CD4-positive, alpha-beta memory T cell (primary cell): ENCODE measurements at places on chromosomes 7 and 10. TPM values are rescaled to one million over a fixed set of nuclear protein-coding genes. Genes with fewer than 3 reads are reported as not detected.

GRCh38 chr10:43906490-43906889, 257.8 kb upstream of the ZNF32 start:
- no peak overlapping the region for H3K27ac ChIP-seq
- no peaks in the 10 kb centered on the region for H3K4me1 ChIP-seq
- no peak for DNase-seq
- H3K36me3 ChIP-seq, result no peaks in the 10 kb centered on the region

GRCh38 chr7:82704121-82704520, 260.5 kb upstream of the CACNA2D1 start:
- H3K4me1 ChIP-seq, result no peaks in the 10 kb centered on the region
- H3K27ac ChIP-seq, result no peak overlapping the region
- H3K36me3 ChIP-seq, result no peaks in the 10 kb centered on the region
- no peaks in the 10 kb centered on the region for H3K27me3 ChIP-seq
- H3K4me3 ChIP-seq, result no peak overlapping the region

DNA sequence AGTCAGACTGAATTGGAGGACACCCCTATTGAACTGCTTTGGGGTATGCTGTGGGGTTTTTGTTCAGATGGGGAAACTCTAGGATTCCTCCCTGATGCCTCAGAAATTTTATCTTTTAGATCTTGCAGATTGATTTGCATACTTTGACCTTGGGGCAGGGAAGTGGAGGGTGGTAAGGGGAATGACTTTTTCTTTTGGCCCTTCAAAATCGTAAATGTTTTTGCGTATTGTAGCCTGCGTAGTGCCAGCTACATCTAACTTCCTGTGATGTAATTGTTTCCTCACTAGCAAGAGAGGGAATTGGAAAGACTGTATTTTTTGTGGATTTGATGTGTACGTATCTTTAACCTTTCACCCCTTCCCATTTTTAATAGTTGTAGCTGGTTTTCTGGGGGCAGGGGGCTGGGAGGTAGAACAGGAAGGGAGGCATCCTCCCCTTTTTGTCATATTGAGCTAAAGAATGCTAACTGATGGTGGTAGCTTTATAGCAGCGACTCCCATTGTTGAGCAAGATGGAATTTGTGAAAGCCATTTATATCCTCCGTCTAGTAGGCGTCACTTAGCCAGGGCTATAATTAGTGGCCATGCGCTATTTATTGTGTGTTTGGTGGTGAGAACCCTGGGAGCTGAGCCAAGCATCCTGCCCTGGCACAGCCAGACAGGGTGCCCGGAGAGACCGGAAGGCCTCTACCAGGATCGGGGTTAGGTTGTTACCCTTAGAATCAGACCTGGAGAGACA, 11.3 kb downstream of the DUSP5 start:
- no peak overlapping the region for H3K27ac ChIP-seq
- peaks cover 59% of the 10 kb centered on the region for H3K36me3 ChIP-seq
- no peaks in the 10 kb centered on the region for H3K27me3 ChIP-seq
- DNase-seq, result no peak
- no peak overlapping the region for H3K4me3 ChIP-seq

GRCh38 chr10:117638200-117638599, 95.7 kb downstream of the EMX2 start:
- H3K36me3 ChIP-seq, result no peaks in the 10 kb centered on the region
- H3K27me3 ChIP-seq, result no peaks in the 10 kb centered on the region
- DNase-seq, result no peak
- H3K4me3 ChIP-seq, result no peak overlapping the region
- H3K27ac ChIP-seq, result no peak overlapping the region

- H3K4me3 ChIP-seq, result no peak overlapping the region
- no peak overlapping the region for H3K27ac ChIP-seq
- no peaks in the 10 kb centered on the region for H3K4me1 ChIP-seq
- peaks cover 3% of the 10 kb centered on the region for H3K27me3 ChIP-seq
Measured at GRCh38 chr10:23203369-23204325, 11.5 kb downstream of the PTF1A start.

The CFAP43 gene
- total RNA-seq, result not detected

The SPDYE2B gene
- not detected for total RNA-seq

DNA sequence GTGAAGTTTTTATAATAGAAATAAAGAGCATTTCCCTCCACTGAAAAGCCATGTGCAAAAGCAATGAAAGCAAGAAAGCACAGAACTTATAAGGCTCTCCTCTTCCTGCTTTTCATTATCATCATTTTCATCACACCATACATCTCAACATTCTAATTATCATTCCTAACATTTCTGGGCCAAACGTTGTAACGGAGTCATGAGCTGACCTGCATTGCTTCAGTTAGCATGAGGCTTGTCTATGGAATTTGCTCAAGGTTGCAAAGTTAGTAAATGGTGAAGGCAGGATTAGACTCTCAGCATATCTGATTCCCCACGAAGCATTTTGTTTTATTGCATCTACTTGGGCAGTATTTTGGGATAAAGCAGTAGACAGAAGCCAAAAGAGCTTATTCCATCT, 11.4 kb downstream of the SCIN start:
- H3K4me3 ChIP-seq, result no peak overlapping the region
- H3K27me3 ChIP-seq, result no peaks in the 10 kb centered on the region
- no peaks in the 10 kb centered on the region for H3K4me1 ChIP-seq
- no peak overlapping the region for H3K27ac ChIP-seq

GRCh38 chr10:43943119-43943817, 294.6 kb upstream of the ZNF32 start:
- no peak for DNase-seq
- H3K4me1 ChIP-seq, result no peaks in the 10 kb centered on the region
- no peak overlapping the region for H3K4me3 ChIP-seq
- no peak overlapping the region for H3K27ac ChIP-seq
- no peaks in the 10 kb centered on the region for H3K36me3 ChIP-seq

DNA sequence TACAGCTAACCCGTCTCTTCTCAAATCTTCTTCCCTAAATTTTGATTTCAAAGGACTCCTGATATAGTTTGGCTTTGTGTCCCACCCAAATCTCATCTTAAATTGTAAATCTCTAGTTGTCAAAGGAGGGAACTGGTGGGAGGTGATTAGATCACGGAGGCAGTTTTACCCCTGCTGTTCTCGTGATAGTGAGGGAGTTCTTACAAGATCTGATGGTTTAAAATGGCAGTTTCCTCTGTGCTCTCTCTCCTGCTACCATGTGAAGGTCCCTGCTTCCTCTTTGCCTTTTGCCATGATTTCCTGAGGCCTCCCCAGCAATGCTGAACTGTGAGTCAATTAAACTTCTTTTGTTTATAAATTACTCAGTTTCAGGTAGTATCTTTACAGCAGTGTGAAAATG, 269.3 kb downstream of the POLR1F start:
- H3K27me3 ChIP-seq, result no peaks in the 10 kb centered on the region
- no peak overlapping the region for H3K4me3 ChIP-seq
- H3K36me3 ChIP-seq, result no peaks in the 10 kb centered on the region
- no peak for DNase-seq

The ENTPD1 gene
- 1.9 TPM for total RNA-seq

DNA sequence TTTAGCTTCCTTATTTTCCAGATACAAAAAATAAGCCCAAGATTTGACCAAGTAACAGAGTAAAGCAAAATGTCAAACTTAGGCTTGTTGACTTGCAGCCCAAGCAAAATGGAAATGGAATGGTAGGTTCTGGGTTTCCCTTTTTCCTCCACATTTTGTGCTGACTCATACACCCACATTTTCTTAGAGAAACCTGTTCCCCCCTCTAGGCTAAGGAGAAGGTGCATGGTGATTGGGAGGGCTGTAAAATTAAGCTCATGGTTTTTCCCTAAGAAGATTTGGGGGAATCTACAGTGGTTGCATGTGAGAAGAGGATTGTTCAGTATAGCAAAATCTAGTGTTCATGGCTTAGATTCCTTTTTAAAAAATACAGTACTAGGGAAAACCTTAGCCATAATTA, 127.4 kb downstream of the ARL4A start:
- no peaks in the 10 kb centered on the region for H3K27me3 ChIP-seq
- no peak overlapping the region for H3K27ac ChIP-seq
- DNase-seq, result no peak

The EPHB4 gene
- total RNA-seq, result 5.2 TPM

- no peak overlapping the region for H3K4me3 ChIP-seq
- DNase-seq, result no peak
- H3K36me3 ChIP-seq, result no peaks in the 10 kb centered on the region
Measured at GRCh38 chr7:123746055-123746454, 2.7 kb downstream of the WASL start.

DNA sequence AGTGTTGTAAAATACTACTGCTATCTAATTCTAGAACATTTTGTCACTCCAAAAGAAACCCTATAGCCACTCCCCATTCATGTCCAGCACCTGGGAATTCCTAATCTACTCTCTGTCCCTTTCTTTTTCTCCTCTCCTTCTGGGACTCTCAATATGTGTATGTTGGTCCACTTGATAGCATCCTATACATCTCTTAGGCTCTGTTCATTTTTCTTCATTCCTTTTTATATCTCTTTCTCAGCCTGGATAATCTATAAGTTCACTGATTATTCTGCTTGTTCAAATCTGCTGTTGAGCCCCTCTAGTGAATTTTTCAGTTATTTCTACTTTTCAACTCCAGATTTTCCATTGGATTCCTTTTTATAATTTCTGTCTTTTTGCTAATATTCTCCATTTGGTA, 108.6 kb downstream of the CCDC3 start:
- H3K4me3 ChIP-seq, result no peak overlapping the region
- H3K4me1 ChIP-seq, result no peaks in the 10 kb centered on the region
- DNase-seq, result no peak
- no peaks in the 10 kb centered on the region for H3K36me3 ChIP-seq

The NKX1-2 gene
- not detected for total RNA-seq

DNA sequence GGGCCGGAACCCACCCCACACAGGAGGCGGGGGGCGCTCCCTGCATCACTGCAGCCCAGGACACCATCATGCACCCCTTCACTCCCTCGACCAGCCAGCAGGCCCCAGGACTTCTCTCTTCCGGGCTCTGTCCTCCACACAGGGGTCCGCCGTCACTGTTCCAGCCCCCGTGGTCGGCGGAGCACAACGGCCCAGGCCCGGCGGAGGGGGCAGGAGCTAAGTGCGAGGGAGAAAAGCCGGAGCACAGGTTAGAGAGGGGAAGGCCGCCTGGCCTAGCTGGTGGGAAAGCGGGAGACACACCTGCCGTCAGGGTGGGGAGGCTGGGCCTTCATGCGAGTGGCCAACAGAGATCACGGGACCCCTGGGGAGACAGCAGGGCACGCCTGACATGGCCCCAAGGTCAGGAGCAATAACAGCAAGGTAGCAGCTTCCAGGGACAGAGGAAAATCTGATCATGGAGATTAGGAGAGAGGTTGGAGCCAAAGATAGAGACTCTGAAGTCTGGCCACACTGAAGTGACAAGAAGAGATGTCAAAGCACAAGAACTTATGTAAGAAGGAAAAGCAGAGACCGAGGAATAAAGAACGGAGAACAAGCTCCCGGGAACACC, 151.1 kb downstream of the MAD1L1 start:
- H3K27me3 ChIP-seq, result no peaks in the 10 kb centered on the region
- H3K36me3 ChIP-seq, result no peaks in the 10 kb centered on the region
- no peak overlapping the region for H3K27ac ChIP-seq
- no peak overlapping the region for H3K4me3 ChIP-seq

- H3K27ac ChIP-seq, result no peak overlapping the region
- no peak for DNase-seq
- H3K4me3 ChIP-seq, result no peak overlapping the region
- H3K36me3 ChIP-seq, result no peaks in the 10 kb centered on the region
- H3K4me1 ChIP-seq, result no peaks in the 10 kb centered on the region
Measured at GRCh38 chr10:83343676-83344075, 795.6 kb upstream of the GHITM start.

The DNAJC12 gene
- not detected for total RNA-seq

DNA sequence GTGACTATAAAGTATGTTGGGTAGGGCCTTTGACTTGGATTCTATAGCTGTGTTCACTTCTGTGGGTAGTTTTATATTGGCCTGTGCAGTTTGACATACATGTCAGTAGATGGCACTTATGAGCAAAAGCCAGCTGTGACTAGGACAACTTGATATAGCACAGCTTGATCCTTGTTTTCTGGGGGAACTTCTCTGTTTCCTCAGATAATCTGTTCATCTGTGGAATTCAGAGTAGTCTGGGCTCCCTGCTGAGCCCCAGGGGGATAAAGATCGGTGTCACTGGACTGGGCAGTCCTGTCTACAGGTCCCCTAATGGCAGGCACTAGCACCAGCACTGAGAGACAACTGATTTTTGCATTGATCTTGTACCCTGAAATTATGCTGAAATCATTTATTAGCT, 25.4 kb downstream of the CYP2C9 start:
- DNase-seq, result no peak
- no peaks in the 10 kb centered on the region for H3K27me3 ChIP-seq
- no peaks in the 10 kb centered on the region for H3K36me3 ChIP-seq
- no peaks in the 10 kb centered on the region for H3K4me1 ChIP-seq
- no peak overlapping the region for H3K27ac ChIP-seq

The CRPPA gene
- total RNA-seq, result 1.3 TPM

DNA sequence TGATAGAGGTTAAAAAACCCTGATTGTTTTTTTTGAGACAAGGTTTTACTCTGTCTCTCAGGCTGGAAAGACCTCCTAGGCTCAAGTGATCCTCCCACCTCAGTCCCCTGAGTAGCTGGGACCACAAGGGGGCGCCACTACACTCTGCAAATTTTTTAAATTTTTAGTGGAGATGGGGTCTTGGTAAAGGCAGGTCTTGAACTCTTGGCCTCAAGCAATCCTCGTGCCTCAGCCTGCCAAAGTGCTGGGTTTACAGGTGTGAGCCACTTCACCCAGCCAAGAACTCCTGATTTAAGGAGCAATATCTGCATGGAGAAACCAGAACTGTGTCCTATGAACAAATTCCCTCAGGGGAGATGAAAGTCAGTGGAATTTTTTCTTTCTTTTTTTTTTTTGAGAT, 7.3 kb upstream of the KLHDC10 start:
- H3K4me1 ChIP-seq, result no peaks in the 10 kb centered on the region
- H3K4me3 ChIP-seq, result no peak overlapping the region
- no peak overlapping the region for H3K27ac ChIP-seq

DNA sequence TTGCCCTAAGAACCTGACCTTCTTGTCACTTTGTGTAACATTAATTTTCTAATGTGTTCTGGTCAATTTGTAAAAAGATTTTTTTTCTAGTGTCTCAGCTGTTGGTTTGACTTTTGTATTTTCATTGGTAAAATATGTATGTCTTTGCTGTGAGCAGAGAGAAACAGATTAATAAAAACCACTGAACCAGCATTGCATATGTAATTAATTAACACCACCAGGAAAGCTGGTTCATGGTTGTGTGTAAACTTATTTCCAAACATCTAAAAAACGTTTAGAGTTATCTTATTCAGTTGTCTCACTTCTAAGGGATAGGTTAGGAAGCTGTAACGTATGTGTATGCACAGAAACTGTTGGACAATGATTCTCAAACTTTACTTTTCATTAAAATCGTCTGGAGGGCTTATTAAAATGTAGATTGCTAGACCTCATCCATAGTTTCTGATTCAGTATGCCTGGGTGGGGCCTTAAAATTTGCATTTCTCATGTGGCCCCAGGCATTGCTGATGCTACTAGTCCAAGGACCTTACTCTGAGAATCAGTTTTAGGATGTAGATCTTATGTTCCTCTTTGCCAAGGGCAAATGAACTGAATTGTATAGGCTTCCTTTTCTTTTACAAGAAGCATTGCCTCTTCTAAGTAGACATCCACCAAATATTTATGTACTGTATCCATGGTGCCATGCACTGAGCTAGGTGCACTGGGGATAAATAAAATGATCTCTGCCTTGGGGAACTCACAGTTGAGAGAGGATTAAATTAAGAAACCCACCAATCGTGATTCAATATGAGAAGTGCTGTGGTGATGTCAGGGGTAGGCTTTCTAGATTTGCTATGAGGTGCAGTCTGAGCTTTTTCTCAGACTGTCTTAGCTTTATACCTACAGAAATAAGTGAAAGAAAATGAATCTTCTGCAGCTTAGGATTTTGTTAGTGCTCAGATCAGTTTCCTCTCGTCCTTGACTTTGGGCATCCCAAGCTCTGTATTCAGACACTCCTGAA, 98.7 kb downstream of the AUTS2 start:
- DNase-seq, result no peak
- no peak overlapping the region for H3K27ac ChIP-seq
- no peak overlapping the region for H3K4me3 ChIP-seq
- H3K36me3 ChIP-seq, result no peaks in the 10 kb centered on the region
- H3K27me3 ChIP-seq, result no peaks in the 10 kb centered on the region

The PVRIG gene
- total RNA-seq, result 77.4 TPM

The TACC2 gene
- not detected for total RNA-seq
